Fibroblast of the aortic adventitia (primary cell): ENCODE measurements at places on chromosomes 6 and 20. TPM values are rescaled to one million over a fixed set of nuclear protein-coding genes. Genes with fewer than 3 reads are reported as not detected.

Gene FOXC1
- total RNA-seq, result 4.4 and 15.7 TPM in 2 replicates

- no peak for DNase-seq
These were observed 30.1 kb downstream of the DUSP22 start for GRCh38 chr6:322259-322930.

DNA sequence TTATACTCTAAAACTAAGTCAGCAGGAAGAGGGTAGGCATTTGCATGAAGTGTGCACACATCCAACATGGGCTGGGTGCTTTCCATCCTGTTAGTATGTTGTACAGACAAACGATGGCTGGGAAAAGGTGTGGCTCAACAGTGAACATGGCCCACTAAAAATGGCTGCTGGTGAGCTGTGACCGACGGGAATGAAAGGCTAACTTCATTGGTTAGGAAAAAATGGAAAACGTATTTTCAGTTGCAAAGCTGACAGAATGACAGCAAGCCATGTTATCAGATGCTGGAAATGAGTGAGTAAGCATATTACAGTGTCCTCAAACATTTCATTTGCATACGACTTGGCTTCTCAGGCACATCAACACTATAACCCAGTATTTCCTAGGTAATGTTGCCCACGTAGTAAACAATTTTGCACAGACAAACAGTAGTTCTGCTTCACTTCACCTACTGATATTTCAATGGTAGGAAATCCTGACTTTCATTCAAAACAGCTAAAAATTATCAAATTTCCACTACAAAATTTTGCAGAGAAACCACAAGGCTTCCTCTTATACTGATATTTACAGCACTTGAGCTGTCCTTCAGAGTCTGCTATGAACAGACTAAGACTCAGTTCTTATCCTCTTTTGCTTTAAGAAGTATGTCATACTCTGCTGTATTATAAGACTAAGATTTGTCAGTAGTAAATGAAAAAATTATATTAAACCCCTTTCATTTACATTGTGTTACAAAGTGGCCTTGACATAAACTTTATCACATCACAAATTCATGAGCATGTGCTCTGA is 98.9 kb downstream of the IRF4 start:
- DNase-seq, result no peak

DNA sequence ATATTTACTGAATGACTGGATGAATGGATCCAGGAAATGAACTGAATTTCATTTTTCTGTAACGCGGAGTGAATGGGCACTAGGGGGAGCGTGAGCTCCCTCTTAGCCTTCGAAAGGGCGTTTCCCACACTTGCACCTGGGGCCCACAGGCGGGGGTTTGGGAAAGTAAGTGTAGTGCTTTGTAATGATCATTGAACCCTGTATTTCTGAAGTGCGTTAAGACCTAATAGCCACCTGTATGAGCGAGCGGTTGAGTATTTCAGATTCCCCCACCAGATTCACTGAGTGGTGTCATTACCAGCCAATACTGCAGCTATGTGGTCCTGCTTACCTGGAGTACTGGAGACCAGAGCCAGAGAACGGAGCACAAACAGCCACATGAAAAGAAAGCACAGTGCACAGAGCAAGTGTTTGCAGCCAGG is 10.5 kb downstream of the SYTL3 start:
- no peak for DNase-seq
